ENCODE measurements at places on chromosomes 1 and 21. TPM values are rescaled to one million over a fixed set of nuclear protein-coding genes. Genes with fewer than 3 reads are reported as not detected.

CELA2B gene
- polyA plus RNA-seq = not detected

LAD1 gene
- polyA plus RNA-seq = 151 TPM

CDC42BPA gene
- 8.4 TPM for polyA plus RNA-seq

C8B gene
- not detected for polyA plus RNA-seq

SFN gene
- polyA plus RNA-seq = 209 TPM

AIRE gene
- polyA plus RNA-seq = not detected

FAM3B gene
- polyA plus RNA-seq = 1.4 TPM

MIXL1 gene
- 0.13 TPM for polyA plus RNA-seq

TEX38 gene
- not detected for polyA plus RNA-seq

FAM72B gene
- polyA plus RNA-seq = 0.60 TPM

IFI44 gene
- polyA plus RNA-seq = 29.5 TPM

EPHB2 gene
- 1.2 TPM for polyA plus RNA-seq

Measured in sigmoid colon (tissue), 7 donors.